ENCODE measurements at places on chromosomes 2 and 18.

DNA sequence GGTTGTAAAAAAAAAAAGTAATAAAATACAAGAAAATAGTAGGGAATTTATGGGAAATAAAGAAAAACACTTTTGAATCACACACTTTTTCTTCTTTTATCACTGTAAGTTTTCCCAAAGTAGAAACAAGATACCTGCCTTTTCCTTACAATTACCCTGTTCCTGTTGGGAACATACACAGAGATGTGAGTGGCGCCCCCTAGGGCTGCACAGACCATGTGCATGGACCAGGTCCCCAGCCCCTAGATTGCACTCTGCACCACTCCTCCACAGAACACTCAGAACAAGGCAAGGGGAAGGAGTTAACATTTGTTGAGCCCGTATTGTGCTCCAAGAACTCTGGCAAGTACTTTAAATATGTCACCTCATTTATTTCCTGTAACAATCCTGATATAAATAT is 118.7 kb upstream of the NRP2 start:
- DNase-seq: no peak

GRCh38 chr2:117770730-117771129 is 43.8 kb upstream of the DDX18 start:
- no peak for DNase-seq

- DNase-seq: no peak
These were observed 44.9 kb upstream of the LONRF2 start for GRCh38 chr2:100367163-100367562.

- DNase-seq: no peak
These were observed 68.4 kb downstream of the UGGT1 start for GRCh38 chr2:128159437-128159836.

GRCh38 chr2:240765007-240765406 is 55.0 kb downstream of the KIF1A start:
- DNase-seq: no peak

- DNase-seq: no peak
These were observed 4.8 kb upstream of the ASXL3 start for GRCh38 chr18:33573193-33573592.

DNA sequence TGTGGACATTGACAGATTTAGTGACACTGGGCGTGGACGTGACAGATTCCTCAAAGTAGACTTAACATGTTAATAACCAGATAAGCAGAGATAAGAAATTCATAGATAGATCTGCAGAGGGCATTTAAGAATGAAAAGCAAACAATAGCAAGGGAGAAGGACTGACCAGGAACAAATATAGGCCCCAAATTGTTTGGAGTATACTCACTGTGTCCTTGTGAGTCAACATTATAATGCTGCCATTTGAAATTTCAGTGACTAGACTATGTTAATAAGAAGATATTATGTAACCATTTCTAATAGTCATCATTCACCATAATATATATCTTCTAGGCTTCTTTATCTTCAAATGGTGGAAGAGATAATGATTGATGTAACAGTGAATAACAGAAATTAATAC is 78.1 kb upstream of the SLC38A11 start:
- DNase-seq: no peak

- no peak for DNase-seq
These were observed 41.7 kb downstream of the PLCL1 start for GRCh38 chr2:197846128-197846527.

- no peak for DNase-seq
These were observed 253.0 kb upstream of the CNTNAP5 start for GRCh38 chr2:123771928-123772632.

DNA sequence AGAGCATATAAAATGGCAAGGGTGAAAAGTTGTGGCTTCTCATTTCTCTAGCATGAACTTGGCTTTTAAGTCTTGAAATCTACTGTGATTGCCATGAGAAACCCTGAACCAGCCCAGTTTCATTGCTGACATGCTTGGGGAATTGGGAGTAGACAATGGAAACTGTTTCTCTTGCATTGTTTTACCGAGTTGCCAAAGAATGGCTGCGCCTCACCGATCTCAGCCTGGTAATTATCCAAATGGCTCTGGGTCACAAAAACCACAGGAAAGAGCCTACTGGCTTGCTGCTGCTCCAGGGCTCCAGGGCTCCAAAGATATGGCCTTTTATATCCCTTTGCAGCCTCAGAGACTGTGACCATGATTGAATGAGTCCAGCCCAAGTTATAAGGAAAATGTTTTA is 310.4 kb upstream of the NT5C1B start:
- DNase-seq: no peak

DNA sequence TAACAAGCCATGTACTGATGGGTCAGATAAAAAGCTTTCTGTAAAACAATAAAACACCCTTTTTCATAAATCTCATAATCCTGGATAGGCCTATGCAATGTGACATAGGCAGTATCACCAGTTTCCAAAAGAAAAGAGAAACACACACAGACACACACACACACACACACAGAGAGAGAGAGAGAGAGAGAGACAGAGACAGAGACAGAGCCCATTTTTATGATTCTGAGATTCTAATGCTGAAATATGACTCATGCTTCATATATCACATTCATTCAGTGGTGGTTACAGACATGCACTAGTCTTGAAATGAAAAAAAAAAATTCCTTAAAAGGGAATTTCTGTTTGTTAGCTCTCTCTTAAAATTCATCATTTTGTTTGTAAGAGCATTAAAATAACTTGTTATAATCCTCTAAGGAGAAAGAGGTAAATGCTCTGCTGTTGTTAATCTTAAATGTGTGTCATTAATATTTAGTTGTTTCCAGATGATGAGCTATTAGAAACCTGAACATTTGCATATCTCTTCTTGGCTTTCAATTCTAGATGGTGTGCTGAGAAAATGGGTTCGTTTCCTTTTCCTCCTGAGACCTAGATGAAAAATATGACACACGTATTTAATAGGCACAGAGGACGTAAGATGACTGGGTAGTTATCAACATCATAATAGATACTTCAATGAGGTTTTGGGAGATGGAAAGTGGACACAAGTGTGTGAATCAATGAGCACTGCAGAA is 1598.7 kb upstream of the ACVR2A start:
- no peak for DNase-seq

GRCh38 chr2:17680119-17680518 is 73.5 kb downstream of the SMC6 start:
- no peak for DNase-seq

- no peak for DNase-seq
These were observed 26.2 kb upstream of the XDH start for GRCh38 chr2:31440764-31441163.

DNA sequence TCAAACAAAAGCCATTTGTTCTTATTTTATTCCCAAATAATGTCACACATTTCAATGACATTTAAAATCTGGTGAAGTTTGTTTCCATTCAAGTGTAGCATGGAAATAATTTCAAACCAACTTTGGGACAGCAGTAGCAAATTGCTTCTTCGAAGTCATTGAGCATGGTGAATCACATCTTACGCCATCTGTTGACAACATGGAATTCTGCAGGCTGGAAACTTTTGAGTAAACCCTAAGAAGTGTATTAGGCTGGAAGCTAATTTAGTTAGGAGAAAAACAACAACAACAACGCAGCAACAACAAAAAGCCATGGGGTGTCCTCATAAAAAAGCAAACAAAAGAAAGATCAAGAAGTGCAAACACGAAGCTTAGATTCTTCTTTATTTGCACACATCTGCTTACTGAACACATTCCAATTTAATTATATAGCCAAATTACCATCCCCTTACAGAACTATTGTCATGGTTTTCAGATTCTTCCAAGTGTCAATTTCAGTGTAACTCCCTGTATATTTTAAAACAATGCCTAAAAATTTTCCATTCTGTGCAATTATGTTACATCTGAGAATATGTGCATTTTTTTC is 659.0 kb upstream of the CDH7 start:
- no peak for DNase-seq

- DNase-seq: no peak
These were observed 814.2 kb downstream of the LRP1B start for GRCh38 chr2:141316606-141317005.

- DNase-seq: no peak
These were observed 70.6 kb downstream of the DAW1 start for GRCh38 chr2:227942021-227942420.

- no peak for DNase-seq
These were observed 480.3 kb downstream of the MEIS1 start for GRCh38 chr2:66915237-66915636.

- DNase-seq: no peak
These were observed 217 bp downstream of the PXDN start for GRCh38 chr2:1744151-1744445.
